ENCODE measurements at places on chromosomes 2 and 18.

- no peak for DNase-seq
Measured at GRCh38 chr18:63907664-63908063, at the start of gene SERPINB10. SERPINB10 (plus strand) TSS chr18:63907958; CDS start chr18:63915511, 7,553 bp downstream.

DNA sequence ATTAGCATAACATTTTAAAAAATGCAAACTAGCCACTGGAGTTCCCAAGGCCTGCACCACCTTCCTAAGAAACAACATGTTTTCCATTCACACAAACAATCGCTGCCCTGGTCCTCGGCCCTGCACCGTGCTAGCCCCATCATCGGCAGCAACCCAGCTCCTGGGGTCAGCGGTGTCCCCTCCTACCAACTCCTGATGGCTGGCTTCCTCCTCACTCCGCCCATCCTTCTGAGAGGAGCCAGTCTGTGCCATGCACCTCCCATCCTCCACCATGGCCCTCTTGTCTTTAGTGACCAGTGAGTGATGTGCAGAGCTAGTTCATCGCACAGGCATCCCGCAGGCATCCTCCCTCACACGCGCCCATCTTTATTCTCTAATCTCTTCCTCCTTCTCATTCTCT, 81.9 kb downstream of the LONRF2 start:
- DNase-seq: no peak

DNA sequence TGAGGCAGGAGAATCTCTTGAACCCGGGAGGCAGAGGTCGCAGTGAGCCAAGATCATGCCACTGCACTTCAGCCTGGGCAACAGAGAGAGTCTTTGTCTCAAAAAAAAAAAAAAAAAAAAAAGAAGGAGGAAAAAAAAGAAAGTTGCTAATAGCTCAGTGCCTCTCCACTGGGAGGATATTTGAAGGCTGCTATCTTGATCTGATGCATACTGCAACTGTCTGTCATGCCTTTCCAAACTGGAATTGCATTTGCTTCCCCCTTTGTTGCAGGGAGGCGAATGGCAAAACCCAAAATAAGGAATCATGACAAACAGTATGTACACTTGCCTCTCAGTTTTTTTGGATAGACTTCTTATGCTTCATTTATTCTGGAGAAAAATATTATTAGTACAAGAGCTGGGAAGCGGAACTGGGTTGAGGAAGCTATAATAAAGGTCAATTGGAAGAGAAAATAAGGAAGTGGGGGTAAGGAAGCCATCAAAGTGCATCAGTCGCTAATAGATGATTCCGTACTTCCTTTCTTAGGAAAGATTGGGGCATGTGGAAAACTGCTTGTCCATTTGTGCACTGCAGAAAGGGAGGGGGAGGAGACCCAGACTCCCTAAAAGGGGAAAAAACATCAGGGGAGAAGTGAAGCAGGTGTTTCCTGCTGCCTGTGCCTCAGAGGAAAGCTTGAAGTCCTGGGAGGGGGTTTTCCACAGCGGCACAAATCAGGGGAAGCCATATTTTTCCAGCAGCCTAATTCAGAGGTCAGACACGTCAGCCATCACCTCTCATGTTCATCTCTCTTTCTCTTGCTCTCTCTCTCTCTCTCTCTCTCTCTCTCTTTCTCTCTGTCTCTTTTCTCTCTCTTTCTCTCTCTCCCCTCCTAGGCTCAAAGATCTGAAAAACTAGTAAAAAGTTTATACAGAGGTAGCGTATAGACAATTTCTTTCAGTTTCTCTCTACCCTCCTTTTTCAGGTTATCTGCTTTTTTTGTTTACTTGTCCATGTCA, 301.4 kb upstream of the TNP1 start:
- no peak for DNase-seq

- DNase-seq: no peak
Measured at GRCh38 chr2:233065954-233066470, 5.9 kb downstream of the INPP5D start.

DNA sequence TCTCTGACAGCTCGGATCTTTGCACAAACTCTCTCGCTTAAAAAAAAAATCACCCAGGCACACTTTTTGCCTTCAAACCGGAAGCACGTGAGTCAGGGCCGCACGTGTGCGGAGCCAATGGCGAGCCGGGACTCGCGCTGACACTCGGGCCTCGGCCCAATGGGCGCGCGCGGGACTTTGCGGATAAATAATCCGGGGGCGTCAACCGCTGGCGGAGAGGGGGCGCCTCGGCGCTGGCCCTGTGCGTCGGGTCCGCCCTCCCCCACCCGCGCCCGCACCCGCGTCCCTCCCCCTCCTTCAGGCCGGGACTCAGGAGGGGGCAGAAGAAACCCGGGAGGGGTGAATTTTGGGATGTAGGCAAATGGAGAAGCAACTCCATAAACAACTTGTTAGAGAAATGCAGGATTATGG, 319 bp upstream of the EN1 start:
- peak; percentile 41 for DNase-seq

DNA sequence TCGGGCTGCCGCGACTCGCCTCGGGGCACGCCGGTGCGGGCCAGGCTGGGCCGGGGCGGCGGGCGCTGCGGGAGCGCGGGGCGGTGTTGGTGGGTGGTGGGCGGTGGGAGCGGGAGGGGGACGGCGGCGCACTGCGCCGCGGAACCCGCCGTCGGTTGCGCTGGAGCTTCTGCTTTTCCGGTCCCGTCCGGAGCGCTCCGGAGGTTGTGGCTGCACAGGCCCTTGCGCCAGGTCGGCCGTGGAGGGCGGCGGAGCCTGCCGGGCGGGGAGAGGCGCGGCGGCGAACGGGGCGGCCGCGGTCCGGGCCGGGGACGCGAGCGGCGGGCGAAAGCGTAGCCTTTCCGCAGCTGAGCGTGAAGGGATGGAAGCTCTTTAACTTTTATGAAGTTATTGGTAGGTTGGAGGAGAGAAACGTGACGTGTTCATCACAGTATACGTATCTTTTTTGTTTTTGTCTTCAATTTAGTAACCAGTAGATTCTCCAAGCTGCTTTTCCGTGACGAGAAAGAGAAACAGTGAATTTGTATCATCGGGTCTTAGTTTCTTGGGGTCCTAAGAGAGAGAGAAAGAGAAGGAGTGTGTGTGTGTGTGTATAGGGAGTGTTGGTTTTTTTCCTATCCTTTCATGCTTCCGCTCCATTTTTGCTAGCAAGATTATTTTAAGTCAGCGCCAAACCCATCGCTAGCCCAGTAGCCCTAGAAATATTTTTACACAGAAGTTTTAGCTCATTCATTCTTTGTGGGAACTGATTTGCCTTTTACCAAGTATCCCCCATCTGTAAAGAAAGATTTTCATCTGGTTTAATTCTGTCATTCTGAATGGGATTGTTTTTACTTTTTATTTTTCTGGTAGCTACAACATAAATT, 535 bp downstream of the ATG4B start:
- no peak for DNase-seq

- DNase-seq: no peak
Measured at GRCh38 chr2:221100467-221101089, 471.5 kb downstream of the EPHA4 start.

DNA sequence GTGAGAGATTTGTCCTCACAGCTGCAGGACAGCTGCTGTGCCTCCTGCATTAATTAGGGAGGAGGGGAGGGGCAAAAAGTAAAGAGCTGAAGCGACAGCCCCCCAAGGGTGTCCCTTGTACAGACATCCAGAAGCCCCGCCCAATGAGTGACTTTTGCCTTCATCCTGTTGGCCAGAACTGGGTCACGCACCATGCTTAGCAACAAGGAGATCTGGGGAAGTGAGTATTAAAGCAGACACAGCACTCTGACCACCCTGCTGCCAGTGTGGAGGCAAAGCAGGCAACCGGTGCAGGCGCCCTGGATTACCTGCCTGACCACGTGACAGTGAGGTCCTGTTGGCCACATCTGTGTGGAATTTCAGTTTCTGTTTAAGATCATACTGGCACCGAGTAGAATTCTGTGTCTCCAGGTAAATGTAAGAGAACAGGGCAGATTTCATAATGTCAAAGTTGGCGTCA, 21.5 kb upstream of the BIN1 start:
- no peak for DNase-seq

DNA sequence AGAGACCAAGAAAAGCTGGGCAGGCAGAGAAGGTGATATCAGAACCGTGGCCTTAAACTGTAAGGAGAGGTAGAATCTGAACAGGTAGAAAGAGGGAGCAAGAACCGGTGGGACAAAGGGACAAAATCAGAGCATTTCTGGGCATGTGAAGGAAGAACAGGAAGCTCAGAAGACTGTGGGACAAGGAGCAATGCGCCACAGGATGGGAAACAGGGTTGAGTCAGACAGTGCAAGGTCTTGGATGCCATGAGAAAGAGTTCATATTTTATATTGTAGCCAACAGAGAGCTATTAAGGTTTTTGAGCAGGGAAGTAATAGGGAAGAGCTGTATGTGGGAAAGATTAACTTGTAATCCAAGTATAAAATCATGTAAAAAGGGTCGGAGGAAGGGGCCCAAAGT, 106.4 kb upstream of the UGP2 start:
- no peak for DNase-seq

DNA sequence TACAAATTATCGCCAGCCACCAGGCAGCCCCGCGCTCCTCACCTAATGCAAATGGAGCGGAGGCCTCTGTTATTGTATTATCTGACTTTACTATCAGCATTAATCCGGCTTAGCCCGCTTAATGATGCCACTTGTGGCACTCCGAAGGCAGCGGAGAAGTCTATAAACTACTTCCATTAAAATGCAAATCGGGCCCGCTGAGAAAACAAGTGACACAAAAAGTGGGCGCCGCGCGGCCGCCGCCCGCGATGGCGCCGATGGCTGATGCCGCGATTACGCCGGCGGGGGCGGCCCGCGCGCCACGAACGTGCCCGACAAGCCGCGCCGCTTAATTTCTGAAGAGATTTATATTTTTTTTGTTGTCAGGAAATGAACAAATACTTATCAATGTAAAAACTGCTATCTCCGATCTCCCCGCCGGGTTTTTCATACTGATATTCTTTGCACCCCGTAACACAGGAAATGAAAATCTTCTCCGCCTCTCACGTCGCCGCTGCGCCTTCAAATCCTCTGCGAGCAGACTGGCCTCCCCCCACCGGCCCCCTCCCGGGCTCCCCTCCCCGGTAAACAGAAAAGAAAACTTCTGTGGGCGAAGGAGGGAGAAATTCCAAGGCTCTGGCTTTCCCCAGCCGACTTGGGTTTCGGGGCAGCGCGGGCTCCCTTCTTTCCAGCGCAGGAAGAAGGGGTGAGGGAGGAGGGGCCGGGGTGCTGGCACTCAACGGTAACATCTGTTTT, 221.8 kb downstream of the INSIG2 start:
- peak; percentile 74 for DNase-seq

- no peak for DNase-seq
Measured at GRCh38 chr2:234826681-234827080, 125.1 kb upstream of the SH3BP4 start.

DNA sequence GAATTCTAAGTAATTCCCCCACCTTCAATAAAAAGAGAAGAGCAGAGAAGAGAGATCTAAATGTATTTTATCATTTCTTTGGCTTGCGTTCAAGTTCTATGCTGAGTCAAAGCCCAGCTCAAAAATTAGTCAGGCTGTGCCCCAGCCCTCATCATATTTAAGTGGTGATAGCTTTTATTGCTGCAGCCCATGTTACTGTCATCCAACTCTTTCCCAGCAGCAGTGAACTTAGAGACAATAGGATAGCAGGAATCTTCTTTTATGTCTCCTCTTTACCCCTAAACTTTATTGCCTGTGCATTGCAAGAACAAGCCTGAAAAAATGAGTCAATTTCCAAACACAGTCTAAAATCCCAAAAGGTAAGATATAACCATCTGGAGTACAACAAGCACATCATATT, 1599.3 kb upstream of the PIK3C3 start:
- DNase-seq: no peak

- DNase-seq: peak; percentile 38
Measured at GRCh38 chr2:602571-603359, 74.4 kb downstream of the TMEM18 start.

DNA sequence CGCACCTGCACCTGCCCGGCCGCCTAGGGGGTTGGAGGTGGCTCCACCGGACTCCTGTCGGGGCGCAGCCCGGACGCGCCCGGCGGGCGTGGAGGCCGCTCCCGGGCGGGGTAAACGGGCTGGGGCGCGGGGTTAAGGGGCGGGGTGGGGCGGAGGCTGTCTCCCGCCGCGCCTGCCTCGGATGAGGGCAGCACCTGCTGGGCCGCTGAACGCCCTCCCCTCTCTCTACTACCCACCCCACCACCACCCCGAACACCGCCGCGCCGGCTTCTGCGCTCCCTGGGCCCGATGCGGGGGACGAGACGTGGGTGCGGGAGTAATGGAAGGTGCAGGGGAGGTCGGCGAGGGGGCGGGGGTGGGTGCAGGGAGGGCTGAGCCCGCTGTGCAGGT, 224.8 kb upstream of the ID2 start:
- no peak for DNase-seq

- no peak for DNase-seq
Measured at GRCh38 chr2:2026851-2027250, 282.5 kb upstream of the PXDN start.

- DNase-seq: no peak
Measured at GRCh38 chr2:69434753-69435152, 2.5 kb downstream of the NFU1 start.

GRCh38 chr2:155054712-155055111, 356.2 kb downstream of the KCNJ3 start:
- DNase-seq: no peak

- no peak for DNase-seq
Measured at GRCh38 chr2:60541056-60541651, 12.3 kb downstream of the BCL11A start.

DNA sequence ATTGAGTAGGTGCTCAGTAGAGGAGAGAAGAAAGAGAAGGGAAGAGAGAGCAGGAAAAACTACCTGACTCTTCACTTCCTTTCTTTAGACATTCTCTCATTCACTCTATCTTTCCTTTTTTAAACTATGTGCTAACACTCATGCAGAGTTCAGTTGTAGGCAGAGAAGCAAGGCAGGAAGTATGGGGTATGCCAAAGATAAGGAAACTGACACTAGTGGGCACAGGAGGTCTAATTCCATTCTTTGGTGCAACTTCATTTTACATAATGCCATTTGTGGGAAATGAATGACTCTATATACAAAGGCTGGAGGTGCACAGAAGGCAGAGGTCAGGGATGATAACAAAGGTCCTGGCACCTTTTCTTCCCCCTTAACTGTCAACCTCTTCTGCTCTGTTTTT, 35.1 kb upstream of the ACVR1 start:
- DNase-seq: no peak

- DNase-seq: no peak
Measured at GRCh38 chr2:210616074-210616473, 59.7 kb downstream of the CPS1 start.

DNA sequence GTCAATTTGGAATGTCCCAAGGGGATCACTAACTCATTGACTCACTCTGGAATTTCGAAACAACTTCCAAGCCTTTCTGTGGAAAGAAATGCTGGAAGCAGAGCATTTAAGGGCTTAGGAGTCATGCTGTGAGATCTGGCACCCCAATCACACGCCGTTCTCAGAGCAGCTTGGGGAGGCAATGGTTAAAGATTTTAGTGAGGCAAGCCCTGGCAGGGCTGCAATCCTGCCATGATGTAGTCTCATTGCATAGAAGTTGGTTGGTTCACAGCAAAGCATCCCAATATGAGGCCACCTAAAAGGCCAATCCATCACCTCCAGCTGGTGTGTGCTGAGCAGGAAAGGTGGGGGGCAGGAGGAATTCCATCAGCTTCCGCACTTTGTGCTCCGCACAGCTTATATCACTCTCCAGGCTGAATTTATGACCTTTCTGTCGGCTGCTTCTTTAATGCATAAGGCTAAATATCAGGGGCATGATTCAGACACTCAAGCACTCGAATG, 1043.9 kb upstream of the POU3F3 start:
- no peak for DNase-seq

GRCh38 chr18:58102875-58103274, 58.8 kb downstream of the NEDD4L start:
- DNase-seq: no peak

- no peak for DNase-seq
Measured at GRCh38 chr2:227674485-227674884, 7.9 kb downstream of the SCYGR5 start.

Data from stimulated activated CD8-positive, alpha-beta memory T cell treated with anti-CD3 and anti-CD28 coated beads, Interleukin-4, amount 100 ng/mL, for 48 hours (primary cell).